ENCODE measurements at places on chromosomes 16 and 17.

DNA sequence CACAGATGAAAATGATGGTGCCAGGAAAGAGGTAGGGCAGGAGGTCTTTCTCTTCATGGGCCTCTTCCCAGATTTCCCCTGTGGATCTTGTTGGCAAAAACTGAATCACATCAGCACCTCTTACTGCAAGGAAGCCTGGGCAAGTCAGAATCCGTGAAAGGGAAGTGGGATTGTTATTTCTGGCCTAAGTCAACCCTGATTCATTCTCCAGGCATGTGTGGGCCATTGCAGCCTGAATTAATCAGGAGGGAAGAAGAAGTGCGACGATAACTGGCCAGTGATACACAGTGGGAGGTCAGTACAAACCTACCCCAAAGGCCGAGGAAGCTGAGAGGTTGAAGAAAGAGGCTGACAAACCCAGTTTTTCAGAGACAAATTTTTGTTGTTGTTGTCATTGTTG is 17.9 kb upstream of the NSMCE1 start:
- no peak for DNase-seq

DNA sequence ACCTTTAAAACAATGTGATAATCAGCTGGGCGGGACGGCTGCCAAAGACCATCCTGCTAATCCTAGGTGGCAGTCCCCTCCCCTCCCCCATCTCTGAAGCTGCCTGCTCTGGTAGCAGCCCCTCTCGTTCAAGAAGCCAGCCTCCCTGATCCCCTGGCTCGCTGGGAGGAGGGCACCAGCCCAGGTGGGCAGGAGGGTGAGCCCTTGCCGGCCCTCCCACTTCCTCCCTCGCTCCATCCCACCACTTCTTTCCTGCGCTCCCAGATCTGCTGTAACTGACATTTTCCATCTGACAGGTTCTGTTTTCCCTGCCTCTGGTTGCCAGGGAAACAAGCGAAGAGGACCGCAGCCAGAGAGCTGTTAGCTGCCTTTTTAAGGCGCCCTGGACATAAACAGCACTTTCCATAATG is 155.7 kb upstream of the TNRC6C start:
- no peak for DNase-seq

GRCh38 chr17:36645422-36645821 is 44.0 kb downstream of the MRM1 start:
- DNase-seq, result no peak

DNA sequence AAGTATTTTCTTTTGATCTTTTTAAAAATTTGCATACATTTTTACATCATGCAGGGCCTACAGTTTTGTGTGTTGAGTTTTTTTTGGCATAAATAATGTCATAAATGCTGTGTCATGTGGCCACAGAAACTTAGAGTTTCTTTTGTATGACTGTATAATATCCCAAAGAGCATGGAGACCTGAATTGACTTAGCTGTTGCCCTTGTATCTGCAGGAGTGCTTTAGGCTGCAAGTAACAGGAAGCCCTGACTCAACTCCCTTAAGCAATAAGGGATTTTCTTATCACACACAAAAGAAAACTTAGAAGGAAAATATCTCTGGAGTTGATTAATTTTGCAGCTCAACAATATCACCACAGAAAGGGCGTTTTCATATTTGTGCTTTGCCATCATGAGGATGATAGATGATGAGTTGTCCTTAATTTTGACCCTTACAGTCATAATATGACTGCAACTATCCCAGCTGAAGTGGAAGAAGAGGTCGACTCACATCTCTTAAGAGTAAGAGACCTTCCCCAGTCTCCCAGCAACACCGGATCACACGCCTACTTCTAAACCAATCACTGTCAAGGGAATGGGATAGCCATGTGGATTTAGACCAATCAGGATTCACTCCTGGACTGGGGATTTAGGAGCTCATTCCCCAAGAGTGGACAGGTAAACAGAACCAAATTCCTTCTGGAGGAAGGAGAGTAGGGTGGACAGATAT is 138.9 kb downstream of the GSG1L start:
- DNase-seq, result no peak

- DNase-seq, result peak; percentile 42
Observed at GRCh38 chr17:77011173-77012011, 129.4 kb upstream of the SEC14L1 start.

DNA sequence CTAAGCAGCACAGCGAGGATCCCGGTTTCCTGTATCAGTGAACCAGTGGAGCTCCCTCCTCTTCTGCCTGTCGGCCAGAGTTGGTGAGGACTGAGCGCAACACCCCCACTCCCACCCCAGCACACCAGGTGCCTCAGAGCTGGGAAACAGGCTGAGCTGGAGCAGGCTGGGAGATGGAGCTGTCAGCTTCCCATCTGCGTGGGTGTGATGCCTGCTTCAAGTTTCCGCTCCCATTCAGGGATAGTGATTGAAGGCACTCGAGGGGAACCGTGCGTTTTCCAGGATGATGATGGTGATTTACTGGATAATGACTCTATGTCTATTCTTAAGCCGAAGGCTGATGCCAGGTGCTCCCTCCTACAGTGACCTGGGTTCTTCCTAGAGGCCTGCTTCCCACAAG is 144.5 kb downstream of the TMEM132E start:
- no peak for DNase-seq
